ENCODE measurements at places on chromosomes 3 and 15.

GRCh38 chr15:84818261-84819131, 1.3 kb downstream of the ALPK3 start:
- no peak for ATAC-seq

DNA sequence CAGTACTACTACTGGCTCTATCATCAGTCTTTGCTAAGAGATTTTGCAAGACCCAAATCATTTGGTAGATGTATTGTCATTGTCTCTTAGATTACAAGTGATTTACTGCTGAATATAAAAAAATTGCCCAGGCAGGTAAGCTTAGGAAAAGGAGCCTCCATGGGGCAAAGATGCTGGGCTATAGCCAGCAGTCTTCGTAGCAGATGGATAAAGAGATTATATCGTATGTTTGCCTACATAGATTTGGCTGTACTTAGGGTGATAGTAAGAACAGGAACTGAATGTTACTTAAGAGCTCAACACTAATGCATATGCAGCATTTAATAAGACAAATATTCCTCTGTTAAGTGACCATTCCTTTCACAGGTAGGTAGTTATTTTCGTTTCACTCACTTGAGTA, 48.9 kb downstream of the PTPRG start:
- no peak for ATAC-seq

DNA sequence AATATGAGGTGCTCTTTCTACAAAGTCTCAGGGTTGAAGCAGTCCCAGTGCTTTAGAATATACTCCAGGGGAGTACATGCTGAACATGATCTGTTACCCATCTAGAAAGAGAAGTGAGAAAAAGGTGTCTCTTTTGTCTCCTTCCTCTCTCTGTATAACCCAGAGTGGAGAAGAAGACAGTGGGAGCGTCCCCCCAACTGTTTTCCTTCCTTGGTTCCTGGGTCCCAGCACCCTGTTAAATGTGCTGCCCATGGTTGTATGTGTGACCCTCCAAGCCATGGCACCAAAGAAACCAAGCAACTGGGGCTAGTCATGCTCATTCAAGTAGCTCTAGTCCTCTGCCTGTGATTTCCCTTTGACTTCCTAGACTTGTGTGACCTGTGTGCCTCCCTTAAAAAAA, 683.7 kb downstream of the TBL1XR1 start:
- ATAC-seq: no peak

- no peak for ATAC-seq
Measured at GRCh38 chr15:93432474-93432873, 343.5 kb upstream of the RGMA start.

DNA sequence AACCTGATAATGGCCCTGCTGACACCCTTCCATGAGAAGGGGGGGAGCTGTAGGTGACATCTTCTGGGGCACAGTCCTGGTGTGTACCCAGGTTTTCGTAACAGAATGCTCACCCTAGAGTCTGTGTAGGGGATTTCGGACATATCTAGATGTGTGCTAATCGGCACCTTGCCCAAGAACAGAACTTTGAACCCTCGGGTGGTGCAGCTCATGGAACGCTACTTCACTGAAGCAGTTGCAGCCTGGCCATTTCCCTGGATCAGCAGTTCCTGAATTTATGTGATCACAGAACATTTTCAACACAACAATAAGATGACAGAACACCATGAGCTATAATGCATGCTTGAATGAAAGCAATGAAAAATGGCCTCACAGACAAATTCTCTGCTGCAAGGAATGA, 57.5 kb upstream of the MUC13 start:
- no peak for ATAC-seq

GRCh38 chr3:11601446-11602238, 42.1 kb downstream of the VGLL4 start:
- ATAC-seq: no peak

GRCh38 chr3:188064831-188065493, 89.0 kb upstream of the LPP start:
- ATAC-seq: no peak

- no peak for ATAC-seq
Measured at GRCh38 chr15:75544359-75544758, 34.8 kb downstream of the PTPN9 start.

GRCh38 chr3:32612547-32612946, 41.9 kb upstream of the DYNC1LI1 start:
- no peak for ATAC-seq

DNA sequence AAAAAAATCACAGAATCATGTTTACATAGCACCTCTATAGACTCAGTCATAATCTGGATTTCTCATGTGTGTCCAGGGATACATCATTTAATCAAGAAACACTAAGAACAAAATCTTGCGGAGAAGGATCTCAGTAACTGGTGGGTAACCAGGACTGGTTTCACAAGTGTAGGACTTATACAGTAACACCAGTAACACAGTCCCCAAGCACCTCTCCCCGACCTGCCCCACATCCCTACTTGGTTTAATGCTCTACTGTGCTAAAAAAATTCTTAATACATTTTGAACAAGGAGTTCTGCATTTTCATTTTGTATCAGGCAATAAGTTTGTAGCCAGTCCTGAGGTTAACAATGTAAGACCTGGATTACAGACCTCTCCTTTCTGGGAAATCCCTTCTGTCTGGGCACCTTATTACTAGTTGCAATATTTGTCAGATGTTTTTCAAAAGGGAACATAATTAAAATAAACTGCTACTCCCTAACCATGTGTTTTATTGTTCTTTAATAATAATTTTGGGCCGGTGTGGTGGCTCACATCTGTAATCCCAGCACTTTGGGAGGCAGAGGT, 57.6 kb upstream of the BBX start:
- no peak for ATAC-seq

DNA sequence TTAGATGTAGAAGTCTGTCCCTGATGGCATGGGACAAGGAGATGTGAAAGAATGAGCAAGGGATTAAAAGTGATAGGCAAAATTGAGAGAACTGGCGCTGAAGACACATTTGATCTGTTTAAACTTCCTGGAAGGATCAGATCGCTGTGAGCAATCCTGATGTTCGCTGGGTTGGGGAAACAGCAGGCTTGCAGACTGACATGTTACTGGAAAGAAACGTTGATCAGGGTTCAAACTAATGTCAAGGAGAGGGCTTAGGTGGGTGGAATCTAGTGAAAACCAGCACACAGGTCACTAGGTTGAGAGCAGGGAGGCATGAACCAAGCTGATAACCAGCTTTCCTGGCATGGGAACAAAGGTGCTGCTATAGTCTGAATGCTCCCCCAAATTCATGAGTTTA, 34.5 kb upstream of the SPTSSB start:
- ATAC-seq: no peak

DNA sequence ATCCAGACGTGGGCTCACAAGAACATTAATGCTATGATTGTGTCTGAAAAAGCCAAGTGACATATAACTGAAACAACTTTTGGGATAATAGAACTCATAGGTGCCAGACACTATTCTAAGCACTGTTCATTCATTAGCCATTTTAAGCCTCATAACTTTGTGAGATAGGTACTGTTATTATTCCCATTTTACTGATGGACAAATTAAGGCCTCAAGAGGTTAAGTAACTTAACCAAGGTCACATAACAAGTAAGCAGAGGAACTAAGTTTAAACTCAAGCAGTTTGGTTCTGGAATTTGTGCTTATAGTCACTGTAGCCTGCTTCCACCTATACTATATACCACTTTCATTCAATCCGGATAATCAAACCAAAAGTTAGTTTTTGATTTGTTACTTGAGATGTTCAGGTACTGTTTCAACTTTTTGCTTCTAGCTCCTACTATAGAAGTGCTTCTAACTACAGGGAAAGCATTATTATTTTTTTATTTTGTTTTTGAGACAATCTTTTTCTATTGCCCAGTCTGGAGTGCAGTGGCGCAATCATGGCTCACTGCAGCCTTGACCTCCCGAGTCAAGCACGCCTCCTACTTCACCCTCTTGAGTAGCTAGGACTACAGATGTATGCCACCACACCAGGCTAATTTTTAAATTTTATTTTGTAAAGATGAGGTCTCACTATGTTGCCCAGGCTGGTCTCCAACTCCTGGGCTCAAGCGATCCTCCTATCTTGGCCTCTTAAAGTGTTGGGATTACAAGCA, 41.9 kb downstream of the TIPARP start:
- ATAC-seq: no peak

GRCh38 chr3:44280631-44281030, 38.9 kb downstream of the TOPAZ1 start:
- ATAC-seq: no peak

GRCh38 chr15:78993931-78994530, 49.2 kb upstream of the CTSH start:
- ATAC-seq: no peak

- ATAC-seq: no peak
Measured at GRCh38 chr3:36730966-36731365, 33.4 kb downstream of the DCLK3 start.

GRCh38 chr15:52159645-52160044, 31.5 kb downstream of the GNB5 start:
- no peak for ATAC-seq

- peak; percentile 56 for ATAC-seq
Measured at GRCh38 chr3:150083655-150084042, 113.0 kb upstream of the PFN2 start.

DNA sequence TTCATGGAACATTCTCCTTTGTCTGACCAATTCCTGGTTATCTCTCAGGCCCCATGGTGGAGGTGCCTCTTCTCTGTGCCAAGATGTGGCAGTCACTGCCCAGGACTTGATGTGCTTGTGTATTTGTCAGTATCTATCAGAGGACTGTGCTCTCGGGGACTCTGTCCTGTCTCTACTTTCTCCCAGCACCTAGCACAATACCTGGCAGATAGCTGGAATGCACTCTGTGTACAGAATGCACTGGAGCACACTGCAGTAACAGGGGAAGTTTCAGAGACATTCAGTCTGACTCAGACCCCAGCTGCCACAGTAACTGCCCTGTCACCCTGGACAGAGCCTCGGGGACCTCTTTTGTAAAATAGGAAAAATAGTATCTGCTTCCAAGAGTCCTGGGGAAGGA, 34.6 kb upstream of the SV2B start:
- ATAC-seq: no peak

DNA sequence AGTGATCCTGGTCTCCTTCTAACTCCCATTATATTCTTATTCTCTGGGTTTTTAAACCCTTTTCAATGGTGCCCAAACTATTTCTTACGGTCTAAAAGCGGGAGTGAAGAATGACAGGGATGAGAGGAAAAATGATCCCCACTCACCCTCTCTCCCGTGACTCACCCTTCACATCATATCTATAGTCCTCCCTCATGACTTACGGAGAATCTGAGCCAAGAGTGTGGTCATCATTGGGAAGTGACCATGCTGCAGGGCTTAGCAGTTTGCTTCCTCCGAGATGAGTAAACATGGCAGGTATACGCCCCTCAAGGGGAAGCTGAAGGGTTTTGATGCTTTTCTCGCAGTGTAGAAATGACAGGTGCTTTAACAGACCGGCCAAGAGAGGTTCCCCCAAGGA, 274.0 kb downstream of the RYR3 start:
- no peak for ATAC-seq

DNA sequence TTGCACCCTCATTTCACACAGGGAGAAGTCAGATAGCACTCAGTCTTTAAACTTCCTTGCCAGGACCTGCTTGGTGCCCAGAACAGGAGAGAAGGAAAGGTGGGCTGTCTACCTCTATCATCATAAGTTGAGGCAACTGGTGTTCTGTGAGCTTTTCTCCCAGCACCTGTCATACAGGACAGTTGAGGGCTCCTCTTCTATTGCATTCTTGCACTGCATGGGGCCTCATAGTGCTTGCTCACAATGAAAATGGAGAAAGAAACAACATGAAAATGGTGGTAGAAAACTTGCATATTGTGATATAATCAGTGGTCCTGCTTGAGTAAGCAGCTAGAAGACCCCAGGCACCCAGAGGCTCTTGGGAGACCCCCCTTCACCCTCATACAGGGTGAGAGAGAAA, 311.7 kb upstream of the GOLIM4 start:
- ATAC-seq: no peak

- no peak for ATAC-seq
Measured at GRCh38 chr15:48624700-48625099, 20.8 kb downstream of the FBN1 start.

Data from motor neuron (in vitro differentiated cells).